ENCODE measurements at places on chromosomes 2 and 18.

DNA sequence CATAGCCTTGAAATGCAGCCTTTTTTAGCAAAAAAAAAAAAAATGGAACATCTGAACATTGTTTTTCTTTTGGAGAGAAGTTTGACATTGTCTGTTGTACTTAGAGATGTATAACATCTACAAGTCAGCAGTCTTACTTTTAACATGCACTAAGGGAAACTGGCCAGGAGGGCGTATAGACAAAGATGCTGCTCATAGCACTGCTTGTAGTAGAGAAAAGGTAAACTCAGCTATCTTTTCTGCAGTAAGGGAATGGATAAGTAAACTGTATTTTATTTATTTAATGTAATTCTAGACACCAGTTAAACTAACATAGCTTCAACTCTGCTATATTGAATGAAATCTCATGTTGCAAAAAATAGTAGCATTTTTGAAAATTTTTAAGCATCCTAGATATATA, 489.6 kb downstream of the PTPRM start:
- no peak for DNase-seq

DNA sequence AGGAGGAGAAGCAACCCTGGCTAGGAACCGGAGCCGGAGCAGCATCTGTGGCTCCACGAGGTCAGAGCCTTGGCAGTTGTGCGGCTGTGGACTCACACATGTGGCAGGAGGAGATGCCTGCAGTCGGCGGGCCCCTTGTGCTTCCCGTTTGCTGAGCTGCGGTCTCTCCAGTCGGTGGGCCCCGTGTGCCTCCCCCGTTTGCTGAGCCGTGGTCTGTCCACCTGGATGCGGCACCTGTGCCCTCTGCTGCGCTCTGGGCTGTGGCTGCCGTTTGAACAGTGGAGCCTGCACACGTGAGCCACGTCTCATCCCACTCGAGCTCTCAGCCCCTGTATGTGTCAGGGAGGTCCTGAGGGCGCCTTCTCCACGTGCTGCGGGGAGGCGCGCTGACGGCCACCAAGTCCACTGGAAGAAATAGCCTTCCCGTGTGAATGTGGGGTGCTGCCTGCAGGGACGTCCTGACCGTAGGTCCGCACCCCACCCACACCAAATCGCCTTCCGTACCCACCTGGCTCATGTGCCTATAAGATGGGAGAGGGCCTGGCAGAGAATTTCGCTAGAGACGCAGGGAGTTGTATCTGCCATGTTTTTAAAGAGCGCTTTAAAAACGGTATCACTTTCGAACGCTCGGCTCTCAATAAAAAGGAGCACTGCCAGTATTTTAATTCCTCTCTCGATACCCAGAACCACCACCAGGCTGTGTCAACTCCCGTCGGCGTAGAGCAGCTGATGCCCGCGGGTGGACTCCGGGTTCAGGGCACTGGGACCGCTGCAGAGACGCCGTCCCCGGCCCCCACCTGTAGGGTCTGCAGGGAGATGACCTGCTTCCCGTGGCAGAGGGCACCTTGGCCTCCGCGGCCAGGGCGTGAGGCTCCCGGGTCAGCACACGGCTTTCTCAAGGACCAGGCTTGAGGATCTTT, 117.0 kb downstream of the NFATC1 start:
- DNase-seq: peak; percentile 6

- no peak for DNase-seq
Measured at GRCh38 chr2:36792951-36793350, 96.4 kb downstream of the VIT start.

- no peak for DNase-seq
Measured at GRCh38 chr2:60490848-60491247, 62.6 kb downstream of the BCL11A start.

DNA sequence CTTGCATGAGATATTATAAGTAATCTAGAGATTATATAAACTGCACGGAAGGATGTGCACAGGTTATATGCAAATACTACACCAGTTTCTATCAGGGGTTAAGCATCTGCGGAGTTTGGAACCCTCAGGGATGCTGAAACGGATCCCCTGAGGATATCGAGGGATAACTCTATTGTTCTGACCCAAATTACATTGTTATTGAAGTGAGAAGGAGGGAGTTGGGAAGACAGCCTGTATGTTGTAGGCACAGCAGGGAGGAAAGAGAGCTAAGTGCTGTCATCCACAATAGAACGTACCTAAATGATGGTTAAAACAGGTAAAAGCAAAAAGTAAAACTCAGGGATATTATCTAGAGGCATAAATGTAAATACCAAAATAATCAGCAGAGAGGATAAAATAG, 44.6 kb upstream of the SMAD2 start:
- DNase-seq: no peak

DNA sequence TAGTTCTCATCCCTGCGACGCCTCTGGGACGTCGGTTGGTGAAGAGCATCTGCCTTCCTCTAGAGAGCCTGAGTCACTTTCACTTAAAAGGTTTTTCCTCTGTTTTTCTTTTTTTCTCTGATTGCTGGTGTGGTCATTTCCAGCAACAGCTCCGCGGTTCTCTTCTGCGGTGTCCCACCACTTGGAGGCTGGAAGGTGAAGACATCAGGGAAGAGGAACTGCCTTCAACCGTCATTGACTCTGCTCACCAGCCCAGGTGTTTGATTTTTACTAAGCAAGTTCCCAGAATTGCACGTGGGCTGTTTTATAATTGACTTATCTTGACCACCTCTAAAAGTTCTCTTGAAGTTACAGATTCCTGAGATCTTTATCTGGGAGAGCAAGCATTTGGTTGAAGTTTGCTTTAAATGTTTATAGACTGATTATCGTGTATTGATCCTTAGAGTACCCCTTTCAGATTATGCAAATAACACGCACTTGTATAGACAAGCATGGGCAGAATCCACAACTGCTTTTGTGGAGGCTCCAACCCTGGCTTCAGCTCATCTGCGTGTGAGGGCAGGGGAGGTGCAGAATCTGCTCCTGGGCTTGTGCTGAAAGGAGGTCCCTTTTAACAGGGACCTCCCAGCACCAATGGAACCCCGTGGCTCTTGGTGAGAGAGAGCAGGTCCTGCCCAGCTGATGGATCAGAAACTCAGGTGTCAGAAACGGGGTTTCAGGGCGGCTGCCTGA, 3.5 kb downstream of the CTDP1 start:
- DNase-seq: no peak

DNA sequence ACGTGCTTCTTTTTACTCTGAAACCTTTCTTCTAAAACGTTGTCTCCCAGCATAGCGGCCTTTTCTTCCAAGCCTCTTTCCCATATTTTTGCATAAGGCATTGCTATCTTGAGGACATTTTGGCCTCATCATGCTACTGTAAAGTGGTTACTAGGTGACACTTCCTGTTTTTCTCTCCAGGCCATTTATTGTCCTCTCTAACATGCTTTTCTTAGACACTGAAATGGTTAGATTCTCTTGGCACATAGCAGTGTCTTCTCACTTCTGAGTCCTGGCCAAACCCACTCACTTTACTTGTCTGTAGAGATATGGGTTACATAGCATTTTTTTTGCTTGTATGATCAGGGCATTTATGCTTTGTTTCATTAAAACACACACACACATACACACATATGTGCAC, 50.1 kb upstream of the KCNH7 start:
- no peak for DNase-seq

GRCh38 chr2:23554054-23554697, 169.2 kb downstream of the KLHL29 start:
- no peak for DNase-seq

DNA sequence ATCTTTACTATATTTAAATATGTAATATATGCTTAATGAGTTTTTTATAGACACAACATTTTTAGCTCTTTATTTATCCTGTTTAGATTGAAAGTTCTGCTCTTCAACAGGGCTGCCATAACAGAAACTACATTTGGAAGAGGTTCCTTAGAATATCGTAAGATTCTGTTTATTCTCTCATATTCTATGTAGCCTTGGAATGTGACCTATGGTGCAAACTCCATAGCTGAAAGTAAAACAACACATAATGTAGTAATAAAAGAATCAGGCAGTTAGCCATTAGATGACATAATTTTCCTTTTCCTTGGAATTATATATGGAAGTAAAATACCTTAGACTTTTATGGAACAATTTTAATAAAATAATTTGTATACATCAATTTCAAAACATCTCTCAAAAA, 91.3 kb downstream of the ZNF804A start:
- no peak for DNase-seq

GRCh38 chr2:34602262-34602661, 1003.2 kb upstream of the FAM98A start:
- no peak for DNase-seq

DNA sequence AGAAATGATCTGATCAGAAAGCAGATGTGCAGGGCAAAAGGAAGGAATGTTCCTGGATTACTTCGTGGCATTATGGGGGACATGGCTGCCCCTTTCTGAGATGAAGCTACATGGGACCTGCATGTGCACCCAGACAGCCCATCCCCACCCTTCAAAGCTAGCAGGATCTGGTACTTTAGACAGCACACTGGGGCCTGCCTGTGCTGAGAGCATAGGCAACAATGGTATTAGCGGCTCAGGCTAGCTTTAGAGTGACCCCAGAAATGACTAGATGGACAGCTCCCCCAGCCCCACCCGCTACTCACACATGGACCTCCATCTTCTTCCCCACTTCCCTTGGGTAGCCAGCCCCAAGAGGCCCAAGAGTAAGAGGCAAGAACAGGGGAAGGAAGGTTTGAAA, 61.5 kb upstream of the NFE2L2 start:
- DNase-seq: no peak

GRCh38 chr2:43438858-43439655, 156.8 kb downstream of the THADA start:
- DNase-seq: no peak

Measured in activated CD4-positive, alpha-beta T cell treated with anti-CD3 and anti-CD28 coated beads for 1 hour (primary cell).